A549 treated with Mapracorat at 1 μM for 4 hours (cell line): ENCODE measurements at places on chromosomes 3 and 15. TPM values are rescaled to one million over a fixed set of nuclear protein-coding genes. Genes with fewer than 3 reads are reported as not detected.

TF gene
- 0.34 to 1.5 TPM (median 0.66 TPM) in 5 replicates for total RNA-seq

ZDHHC23 gene
- total RNA-seq, result 3.0 to 3.9 TPM (median 3.5 TPM) in 5 replicates

ANKRD34C gene
- total RNA-seq, result not detected in 5 replicates

PDZRN3 gene
- 0.19 TPM in 1 of 5 replicates, not detected in the others for total RNA-seq

NANOGP8 gene
- total RNA-seq, result not detected in 5 replicates
